Dermis blood vessel endothelial cell (primary cell): ENCODE measurements at places on chromosomes 16 and 17. TPM values are rescaled to one million over a fixed set of nuclear protein-coding genes. Genes with fewer than 3 reads are reported as not detected.

Gene BCL6B
- total RNA-seq, result 86.6 and 140 TPM in 2 replicates

- DNase-seq, result no peak
Observed at GRCh38 chr16:76946879-76947278, 244.1 kb upstream of the MON1B start.

Gene IRX6
- total RNA-seq, result not detected in 2 replicates

- DNase-seq, result no peak
Observed at GRCh38 chr17:79793924-79794304, 3.0 kb downstream of the CBX8 start.

- no peak for DNase-seq
Observed at GRCh38 chr16:81523387-81524115, 78.9 kb downstream of the CMIP start.

Gene TTLL6
- total RNA-seq, result not detected in 2 replicates

GRCh38 chr17:27321372-27321771, 27.5 kb downstream of the WSB1 start:
- DNase-seq, result no peak

- DNase-seq, result peak; percentile 82
Observed at GRCh38 chr17:76384222-76384986, at the start of gene SPHK1. Gene SPHK1, plus strand, starts transcription at chr17:76384609. Its CDS starts 1,036 bp downstream, at chr17:76385645.

DNA sequence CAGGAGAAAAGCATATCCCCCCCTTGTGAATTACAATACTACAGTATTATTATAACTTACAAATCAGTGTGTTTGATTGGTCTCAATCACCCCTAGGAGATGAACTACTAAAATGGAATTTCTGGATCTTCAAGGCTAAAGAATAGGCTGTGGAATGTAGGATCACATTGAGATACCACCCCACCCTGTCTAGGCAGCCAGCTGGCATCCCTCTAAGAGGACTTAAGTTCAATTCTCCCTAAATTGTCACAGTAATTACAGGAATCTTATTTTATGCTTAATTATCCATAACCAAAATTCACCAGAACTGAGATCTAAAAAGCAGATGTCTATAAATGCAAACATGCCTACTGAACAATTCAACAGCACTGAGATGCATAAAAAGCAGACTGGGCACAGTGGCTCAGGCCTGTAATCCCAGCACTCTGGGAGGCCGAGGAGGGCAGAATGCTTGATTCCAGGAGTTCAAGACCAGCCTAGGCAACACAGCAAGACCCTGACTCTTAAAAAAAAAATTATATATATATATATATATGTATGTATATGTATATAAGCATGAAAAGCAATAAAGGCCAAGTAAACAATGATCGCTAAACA, 12.0 kb downstream of the AP1G1 start:
- DNase-seq, result no peak

GRCh38 chr16:69606985-69607384, 41.2 kb downstream of the NFAT5 start:
- DNase-seq, result no peak

GRCh38 chr17:29021226-29021625, 15.4 kb upstream of the SEZ6 start:
- no peak for DNase-seq

GRCh38 chr17:72151565-72152386, 31.0 kb downstream of the SOX9 start:
- DNase-seq, result peak; percentile 16

Gene UNC13D
- total RNA-seq, result 3.2 and 3.4 TPM in 2 replicates

GRCh38 chr17:51820252-51820651, 338.3 kb downstream of the CA10 start:
- no peak for DNase-seq

DNA sequence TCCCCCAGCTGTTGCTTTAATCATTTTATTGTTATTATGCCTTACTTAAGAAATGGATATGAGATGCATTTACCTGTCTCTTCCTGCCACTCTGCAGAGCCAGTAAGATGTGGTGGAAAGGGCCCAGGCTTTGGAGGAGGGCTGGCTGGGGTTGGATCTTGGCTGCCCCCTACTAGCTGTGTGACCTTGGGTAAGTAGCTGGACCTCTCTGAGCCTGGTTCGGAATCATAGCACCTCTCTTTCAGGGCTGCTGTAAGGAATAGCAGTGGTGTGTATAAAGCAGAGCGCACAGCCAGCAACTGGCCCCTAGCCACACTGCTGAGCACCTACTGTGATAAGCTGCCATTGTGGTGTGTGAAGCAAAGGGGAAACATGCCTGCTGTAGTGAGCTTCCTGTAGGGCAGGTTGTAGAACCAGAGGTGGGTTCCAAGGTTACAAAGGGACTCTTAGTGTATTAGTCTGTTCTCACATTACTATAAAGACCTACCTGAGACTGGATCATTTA, 23.9 kb downstream of the MAPT start:
- DNase-seq, result no peak

- DNase-seq, result no peak
Observed at GRCh38 chr16:76539609-76540008, 262.4 kb downstream of the CNTNAP4 start.

DNA sequence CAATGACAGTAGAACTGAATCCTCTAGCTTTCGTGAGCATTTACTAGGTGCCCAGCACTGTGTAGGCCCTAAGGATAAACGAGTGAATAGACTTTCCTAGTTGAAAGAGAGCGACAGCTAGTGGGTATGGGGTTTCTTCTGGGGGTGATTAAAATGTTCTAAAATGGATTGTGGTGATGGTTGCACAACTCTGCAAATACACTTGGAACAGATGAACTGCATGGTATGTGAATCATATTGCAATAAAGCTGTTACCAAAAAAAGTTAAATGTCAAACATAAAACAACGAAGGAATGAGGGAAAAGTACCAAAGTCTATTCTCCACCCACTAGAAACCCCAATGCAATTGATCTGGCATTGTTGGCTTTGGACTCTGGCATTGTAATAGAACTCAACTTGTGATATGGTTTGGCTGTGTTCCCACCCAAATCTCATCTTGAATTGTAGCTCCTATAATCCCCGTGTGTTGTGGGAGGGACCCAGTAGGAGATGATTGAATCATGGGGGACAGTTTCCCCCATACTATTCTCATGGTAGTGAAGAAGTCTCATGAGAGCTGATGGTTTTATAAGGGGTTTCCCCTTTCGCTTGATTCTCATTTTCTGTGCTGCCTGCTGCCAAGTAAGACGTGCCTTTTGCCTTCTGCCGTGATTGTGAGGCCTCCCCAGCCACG, 70.5 kb downstream of the MARF1 start:
- no peak for DNase-seq

DNA sequence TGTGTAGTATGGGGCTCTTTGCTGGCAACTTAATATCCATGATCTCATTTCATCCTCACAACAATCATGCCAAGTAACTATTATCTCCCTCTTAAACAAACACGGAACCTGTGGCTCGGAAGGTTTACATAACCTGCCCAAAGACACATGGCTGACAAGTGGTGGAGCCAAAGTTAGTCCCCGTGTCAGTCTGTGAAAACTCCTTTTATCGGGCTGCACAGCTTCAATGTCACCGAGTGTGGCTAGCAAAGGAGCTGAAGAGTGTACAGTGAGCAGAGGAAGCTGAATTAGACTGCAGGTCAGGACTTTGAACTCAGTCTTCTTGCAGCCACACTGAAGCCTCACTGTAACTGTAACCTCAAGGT, 80.3 kb downstream of the PARN start:
- DNase-seq, result peak; percentile 10

DNA sequence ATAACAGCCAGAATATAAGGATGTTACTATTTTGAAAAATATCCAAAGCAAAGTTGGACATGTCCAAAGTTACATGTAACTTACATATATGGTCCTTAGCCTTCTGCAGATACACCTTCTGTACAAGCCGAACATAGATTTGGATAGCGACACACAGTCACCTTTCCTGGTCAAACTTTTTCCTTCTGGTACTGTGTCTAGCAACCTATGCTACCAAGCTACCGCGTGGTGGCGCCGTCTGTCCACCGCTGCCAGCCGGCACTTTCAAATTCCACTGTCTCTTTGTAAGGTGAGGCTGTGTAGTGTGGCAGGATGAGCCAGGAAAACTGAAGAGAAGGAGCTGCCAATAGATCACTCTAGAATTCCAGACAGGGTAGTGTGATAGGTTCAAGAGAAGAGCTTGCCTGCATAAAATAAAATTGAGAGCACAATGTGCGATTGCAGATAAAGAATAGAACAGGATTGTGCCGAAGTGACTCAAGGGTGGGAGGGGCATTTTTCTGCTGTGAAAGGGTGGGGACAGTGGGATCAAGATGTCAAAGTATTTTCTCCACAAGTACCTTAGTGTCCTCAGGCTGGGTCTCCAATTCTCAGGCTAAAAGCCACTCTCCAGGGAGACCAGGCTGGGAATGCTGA, 366.9 kb downstream of the SLC39A11 start:
- DNase-seq, result peak; percentile 76

Gene ABCC3
- total RNA-seq, result 1.3 and 2.7 TPM in 2 replicates

DNA sequence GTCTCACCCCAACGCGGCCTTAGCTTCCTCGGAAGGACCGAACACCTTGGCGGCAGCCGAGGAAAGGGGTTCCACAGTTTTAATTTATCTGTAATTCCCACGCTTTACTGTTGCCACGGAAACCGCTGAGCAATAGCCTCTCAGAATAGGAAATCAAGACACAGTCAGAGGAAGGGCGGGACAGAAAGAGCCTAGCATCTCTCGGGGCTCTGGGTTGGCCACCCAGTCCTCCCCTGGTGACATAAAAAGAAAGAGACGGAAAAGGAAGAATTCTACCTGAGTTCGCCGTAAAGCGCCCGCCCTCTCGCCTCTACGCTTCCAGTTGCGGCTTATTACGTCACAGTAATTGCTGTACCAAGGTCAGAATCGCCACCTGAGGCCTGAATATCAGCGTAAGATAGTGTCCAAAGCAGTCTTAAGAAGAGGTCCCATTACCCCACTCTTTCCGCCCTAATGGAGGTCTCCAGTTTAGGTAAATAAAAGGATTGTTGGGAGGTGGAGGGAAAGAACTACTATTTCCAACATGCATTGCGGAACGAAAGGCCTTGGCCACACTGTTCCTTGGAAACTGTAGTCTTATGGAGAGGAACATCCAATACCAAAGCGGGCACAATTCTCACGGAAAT, 761 bp upstream of the NBR1 start:
- peak; percentile 97 for DNase-seq

DNA sequence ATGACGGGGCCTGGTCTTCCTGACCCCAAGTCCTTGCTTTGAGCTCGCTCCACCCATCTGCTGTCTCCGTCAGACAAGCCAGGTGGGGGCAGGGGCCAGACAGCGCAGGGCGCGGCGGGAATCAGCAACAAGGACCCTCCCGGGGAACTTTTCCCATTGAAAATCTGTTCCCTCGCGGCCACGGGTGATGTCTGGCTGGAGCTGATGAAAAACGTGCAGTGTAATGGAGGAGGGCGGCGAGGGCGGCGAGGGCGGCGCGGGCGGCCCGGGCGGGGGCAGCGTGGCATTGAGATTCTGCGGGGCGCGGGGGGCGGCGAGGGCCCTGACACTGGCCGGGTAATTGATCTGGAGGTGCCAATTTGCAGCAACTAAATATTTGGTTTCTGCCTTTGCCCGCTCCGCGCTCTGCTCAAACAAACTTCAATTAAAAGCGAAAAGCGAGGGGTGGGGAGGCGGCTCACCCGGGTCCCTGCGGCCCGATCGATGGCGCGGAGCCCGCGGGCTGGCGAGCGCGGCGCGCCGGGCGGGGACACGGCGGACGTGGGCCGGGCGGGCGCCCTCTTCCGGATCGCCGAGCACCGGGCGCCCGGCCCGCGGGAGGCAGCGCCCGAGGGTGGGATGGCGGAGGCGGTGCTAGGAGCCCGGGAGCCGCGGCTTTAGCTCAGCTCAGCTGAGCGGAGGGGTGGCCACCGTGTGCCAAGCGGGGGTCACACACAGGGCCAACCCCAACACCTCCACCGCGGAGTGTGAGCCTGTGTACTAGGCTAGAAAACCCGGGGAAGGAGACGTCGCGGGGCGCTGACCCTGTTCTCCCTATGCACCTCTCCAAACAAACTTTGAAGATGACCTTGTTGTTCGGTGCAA, 32.4 kb downstream of the DCAKD start:
- DNase-seq, result peak; percentile 51

DNA sequence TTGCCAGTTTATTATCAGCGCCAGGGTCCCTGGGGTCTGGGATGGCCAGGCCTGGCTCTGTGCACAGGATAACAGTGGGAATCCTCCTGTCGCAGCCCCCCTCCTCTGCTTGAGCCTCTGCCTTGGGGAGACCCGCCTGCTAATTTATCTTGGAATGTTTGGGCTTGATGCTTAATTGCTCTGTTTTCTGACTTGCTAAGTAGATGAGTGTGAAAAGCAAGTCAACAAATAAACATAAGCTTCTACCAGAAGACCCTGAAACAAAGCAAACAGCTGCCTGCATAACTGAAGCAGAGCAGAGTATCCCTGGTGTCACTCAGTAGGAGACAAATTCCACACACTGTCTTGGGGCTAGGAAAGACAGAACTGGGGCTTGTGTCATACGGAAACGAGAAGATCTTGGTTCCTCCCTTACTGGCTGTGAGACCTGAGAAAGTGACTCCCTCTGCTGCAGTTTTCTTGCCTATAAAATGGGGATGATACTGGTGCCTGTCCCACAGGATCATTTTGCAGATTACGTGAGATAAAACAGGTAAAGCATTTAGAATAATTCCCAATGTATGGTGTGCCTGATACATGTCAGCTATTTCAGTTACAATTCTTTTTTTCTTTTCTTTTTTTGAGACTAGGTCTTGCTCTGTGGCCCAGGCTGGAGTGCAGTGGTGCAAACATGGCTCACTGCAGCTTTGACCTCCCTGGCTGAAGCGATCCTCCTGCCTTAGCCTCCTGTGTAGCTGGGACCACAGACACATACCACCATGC, 44.8 kb upstream of the IRX3 start:
- no peak for DNase-seq

DNA sequence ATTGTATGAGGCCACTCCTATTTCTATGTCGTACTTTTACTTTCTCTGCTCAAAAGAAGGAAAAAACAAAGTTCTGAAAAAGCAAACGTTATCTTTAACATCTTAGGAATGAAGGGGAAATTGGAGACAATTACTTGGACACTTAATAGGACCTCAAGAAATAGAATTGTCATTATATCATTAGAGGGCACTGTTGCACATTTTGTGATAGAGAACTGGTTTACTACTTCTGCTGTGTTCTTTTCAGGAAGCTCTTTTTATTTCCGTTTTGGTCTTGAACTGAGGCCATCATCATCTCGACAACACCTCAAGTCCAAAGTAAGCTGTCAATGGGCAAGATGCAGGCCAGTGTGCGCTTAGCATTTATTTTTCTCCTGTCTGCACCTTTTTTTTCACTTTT, 14.6 kb downstream of the COG4 start:
- DNase-seq, result peak; percentile 60

- DNase-seq, result peak; percentile 12
Observed at GRCh38 chr16:15607700-15608396, 35.1 kb downstream of the MARF1 start.

DNA sequence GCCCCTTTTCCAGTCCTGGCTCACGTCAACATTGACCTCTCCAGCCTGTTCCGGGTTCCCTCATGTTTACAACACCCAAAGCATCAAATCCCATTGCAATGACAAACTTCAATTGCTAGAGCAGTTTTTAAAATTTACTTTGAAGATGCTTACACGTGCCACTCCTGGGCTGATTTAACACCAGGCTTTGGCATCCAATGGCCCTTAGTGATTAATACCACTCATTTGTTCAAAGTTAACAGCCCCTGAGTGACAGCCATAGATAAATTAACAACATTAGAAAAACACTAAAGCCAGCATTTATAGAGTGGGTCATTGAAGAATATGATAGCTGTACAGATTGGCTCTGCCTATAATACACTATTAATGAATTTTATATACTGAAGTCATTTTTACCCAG, 135.1 kb downstream of the PMP22 start:
- no peak for DNase-seq
